ENCODE measurements at places on chromosomes 1 and 21.

GRCh38 chr1:204788470-204788869, 82.2 kb upstream of the NFASC start:
- DNase-seq, result no peak

GRCh38 chr1:198959032-198959431, 320.2 kb downstream of the PTPRC start:
- DNase-seq, result no peak

GRCh38 chr1:156662005-156662799, 15.0 kb downstream of the NES start:
- DNase-seq, result no peak

- DNase-seq, result no peak
Measured at GRCh38 chr1:43952731-43953346, 6.1 kb downstream of the IPO13 start.

DNA sequence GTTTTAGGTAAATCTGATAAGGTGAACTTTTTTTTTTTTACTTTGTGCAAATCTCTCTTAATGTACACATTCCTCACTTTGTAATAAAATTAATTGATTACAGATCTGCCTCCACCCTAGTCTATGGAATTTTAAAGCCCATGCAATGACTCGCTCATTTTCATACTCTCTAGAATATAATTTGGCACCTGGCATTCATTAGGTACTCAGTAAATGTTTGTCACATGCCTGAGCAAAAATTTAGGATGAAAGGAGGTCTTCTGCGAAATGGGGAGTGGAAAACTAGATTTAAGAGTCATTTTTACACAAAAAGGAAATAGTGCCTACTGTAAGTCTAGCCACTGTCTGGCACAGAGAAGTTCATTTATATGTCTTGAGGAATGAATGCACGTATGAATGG, 350.1 kb downstream of the DPYD start:
- no peak for DNase-seq

GRCh38 chr1:3571263-3571662, 40.0 kb downstream of the MEGF6 start:
- DNase-seq, result no peak

DNA sequence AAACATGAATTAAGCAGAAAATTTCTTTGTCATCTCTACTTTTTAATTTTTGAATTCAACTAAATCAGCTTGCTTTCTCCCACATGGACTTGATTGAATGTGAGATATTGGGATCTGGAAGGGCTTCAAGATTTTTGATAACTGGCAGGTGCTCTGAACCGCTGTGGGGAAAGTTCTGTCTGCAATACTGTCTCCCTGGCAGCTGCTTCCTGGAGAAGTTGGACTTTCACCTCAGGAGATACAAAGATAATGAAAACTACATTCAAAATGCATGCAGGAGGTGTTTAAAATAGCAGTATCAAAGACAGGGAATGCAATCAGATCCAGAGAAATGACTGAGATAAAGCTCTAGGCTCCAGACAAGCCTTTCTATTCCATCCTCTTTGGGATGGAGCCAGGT, 338.3 kb downstream of the NEGR1 start:
- no peak for DNase-seq

GRCh38 chr1:225674381-225674780, 21.5 kb upstream of the ENAH start:
- DNase-seq, result no peak

DNA sequence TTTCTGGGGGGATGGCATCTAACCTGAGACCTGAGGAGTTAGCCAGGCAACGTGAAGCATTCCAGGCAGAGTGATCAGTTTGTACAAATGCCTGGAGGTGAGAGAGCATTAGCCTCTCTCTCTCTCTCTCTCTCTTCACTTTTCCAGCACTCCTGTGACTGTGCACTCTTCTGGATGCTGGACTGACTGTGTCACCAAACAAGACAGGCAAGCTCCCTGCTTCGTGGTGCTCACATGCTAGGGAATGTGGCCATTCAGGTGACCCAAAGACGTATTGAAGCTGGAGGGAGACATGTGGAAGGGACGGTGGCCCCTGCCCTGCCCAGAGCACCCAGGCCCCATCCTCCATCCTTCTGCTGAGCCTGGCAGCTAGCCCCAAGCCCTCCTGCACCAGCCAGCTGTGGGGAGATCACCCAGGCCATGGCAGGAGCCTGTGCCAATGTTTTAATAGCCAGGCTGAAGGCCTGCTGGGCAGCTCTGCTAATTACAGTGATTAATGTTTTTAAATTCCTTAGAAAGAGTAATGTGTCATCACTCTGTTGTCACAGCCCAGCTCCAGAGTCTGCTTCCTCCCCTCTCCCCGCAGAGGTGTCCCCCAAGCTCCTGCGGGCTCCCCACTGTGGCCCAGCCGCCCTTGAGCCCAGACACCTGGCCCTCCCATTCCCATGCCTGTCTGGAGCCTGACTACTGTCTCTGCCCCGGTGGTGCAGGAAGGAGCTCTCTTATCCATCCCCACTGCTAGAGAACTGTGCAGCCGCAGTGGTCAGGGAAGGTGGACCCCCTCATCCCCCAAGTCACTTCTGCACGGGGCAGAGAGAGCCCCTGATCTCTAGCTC, 48.9 kb downstream of the UBIAD1 start:
- DNase-seq, result no peak

- no peak for DNase-seq
Measured at GRCh38 chr1:48206371-48206770, 16.1 kb upstream of the SLC5A9 start.

GRCh38 chr1:112788561-112788960, 73.4 kb upstream of the PPM1J start:
- no peak for DNase-seq

DNA sequence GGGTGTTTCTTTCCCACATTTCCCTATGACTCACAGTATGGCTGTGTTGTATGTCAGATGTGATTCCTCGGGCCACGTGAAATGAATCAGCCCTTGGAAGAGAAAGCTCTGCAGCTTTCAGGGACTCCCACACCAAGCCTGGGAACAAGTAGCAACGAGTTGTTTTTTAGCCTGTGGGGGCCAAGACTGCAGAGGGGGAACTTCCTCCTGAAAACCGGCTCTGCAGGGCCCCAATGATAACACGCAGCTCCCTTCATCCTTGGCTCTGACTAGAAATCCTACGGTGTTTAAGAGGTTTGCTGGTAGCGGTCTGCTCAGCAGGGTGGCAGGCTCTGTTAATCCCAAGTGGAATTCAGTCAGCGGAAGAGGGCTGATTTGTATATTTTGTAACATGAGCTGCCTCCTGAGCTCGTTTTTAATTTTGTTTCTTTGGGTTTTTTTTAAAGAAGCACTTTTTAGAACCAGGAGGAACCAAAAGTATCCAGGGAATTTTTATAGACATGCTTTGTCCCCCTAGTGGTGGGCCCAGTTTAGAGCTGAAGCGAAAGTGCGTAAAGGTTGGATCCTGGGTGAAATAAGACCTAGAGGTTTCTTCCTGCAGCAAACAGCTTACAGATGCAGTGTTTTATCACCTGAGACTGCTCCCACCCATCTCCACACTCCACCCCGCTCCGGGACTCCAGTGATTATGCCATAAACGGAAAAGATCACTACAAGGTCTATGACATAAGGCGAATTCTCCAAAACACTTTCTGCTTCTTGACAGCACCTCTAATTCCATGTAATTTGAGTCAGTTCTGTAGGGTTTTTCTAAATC, 48.8 kb downstream of the LAMC2 start:
- no peak for DNase-seq

DNA sequence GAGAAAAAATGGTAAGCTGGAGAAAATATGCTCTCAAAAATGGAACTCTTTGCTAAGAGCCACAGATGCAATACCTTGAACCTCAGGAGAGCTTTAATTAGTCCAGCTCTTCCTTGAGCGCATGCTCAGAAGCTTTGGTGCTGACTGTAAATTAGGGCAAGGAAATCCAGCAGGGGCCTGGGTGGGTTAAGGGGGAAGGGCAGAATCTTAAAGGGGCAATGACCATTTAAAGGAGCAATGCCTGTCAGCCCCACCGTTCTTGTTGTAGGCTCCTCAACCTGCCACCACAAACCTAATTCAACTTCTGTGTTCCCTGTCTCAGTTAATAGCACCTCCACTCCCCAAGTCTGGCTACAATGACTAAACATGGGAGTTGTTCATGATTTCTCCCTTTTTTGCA, 6.8 kb upstream of the SLC22A15 start:
- DNase-seq, result no peak

DNA sequence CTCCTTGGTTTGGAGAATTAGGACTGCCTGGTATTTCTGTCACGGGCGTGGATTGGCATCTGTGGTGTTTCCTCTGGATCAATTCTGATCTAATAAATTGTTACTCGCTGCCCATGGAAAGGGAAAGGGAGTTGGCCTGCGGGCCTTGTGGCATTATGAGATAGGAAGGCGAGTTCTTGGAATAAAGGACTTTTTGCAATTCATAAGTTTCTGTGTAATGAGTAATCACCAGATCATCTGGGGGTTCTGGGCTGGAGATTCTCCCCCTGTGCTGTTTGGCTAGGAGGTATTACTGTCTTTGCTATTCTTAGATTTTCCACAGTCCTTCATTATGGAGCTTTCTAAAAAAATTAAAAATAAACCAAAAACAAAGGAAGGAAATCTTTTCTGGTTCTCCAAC, 315.9 kb downstream of the CAMTA1 start:
- DNase-seq, result no peak

GRCh38 chr1:230977761-230978490, 735 bp downstream of the TTC13 start:
- DNase-seq, result peak; percentile 43

- DNase-seq, result peak; percentile 53
Measured at GRCh38 chr1:149917571-149918144, at the start of gene SV2A. Gene SV2A (minus strand): TSS chr1:149917844. CDS start chr1:149913840, 4,004 bp downstream.

GRCh38 chr1:5915587-5916571, 76.3 kb downstream of the NPHP4 start:
- peak; percentile 36 for DNase-seq

DNA sequence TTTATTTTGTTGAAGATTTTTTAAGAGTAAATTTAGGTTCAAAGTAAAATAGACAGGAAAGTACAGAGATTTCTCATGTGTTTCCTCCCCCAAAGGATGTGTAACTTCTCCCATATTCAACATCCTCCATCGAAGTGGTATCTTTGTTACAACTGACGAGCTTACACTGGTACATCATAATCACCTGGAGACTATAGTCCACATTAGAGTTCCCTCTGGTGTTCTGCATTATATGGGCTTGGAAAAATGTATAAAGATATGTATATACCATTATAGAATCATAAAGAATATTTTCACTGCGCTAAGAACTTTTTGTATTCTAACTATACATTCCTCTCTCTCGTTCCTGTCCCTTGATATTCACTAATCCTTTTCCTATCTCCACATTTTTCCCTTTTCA, 203.7 kb downstream of the AMY1C start:
- DNase-seq, result no peak

DNA sequence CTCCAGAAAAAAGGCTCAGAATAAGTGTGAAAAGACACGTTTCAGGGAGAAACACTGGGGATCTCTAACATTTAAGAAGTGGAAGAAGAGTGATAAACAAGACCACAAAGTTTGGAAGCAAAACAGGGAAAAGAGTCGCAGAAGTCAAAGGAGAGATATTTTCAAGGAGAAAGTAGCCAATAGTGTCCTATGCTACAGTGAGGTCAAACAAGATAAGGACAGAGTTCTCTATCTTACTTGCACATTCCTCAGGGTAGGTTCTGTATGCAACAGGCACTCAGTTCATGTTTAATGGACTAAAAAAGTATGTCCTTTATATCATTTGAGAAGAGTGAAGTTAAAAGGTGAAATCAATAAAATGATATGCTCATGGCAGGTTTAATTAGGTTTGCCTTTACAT, 13.8 kb upstream of the EDEM3 start:
- DNase-seq, result no peak

DNA sequence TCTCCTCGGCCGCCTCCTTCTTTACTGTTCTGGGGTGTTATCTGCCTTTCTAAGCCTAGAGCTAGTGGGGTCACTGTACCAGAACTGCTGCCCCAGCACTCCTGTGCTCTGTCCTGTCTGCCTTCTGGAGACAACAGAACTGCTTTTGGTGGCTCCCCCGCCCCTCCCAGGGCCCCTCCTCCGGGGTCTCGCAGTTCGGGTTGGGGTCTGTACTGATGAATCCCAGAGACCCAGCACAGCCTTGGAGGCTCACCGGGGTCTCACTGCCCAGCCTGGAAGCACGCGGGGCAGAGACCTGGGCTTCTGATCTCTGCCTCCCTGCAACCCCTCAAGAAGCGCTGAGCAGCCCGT, 3.2 kb upstream of the PLEKHA6 start:
- DNase-seq, result no peak

GRCh38 chr1:25754470-25755181, 45.4 kb upstream of the SELENON start:
- no peak for DNase-seq

GRCh38 chr1:50812346-50812745, 147.7 kb downstream of the FAF1 start:
- DNase-seq, result no peak

DNA sequence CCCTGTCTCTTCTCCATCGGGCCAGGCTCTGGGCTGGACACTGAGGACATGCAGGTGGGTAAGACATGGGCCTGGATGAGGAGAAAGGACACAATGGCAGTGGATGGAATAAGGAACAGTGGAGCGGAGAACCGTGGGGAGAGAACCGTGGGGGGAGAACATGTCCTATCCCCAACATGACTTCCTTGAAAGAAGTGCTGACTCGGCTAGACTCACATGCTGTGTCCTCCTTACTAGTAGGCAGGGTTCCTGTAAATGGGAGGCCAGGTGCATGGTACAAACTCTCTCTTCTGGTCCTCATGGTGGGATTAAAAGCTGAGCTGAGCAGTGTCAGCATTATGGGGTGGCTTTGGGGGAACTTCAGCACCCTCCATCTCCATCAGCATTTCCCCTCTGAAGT, 137.4 kb upstream of the CSF3R start:
- DNase-seq, result no peak

- DNase-seq, result no peak
Measured at GRCh38 chr1:1345860-1346500, 3.2 kb downstream of the DVL1 start.

DNA sequence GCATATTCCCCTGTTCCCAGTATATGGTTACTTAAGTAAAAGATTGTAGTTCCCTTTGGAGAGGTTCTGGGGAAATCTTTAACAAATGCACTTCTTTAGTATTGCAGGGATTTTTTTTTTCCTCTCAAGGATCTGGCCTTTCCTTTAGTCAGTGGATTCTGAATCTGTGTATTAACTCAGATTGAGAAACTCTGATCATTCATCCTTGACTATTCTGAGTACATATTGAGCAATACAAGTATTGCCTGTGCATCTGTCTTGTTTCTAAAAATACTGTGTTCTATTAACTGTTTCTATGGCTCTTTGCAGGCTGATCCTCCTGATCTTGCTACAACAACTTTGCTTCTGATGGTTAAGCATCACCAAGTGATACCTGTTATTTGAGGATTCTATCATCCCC, 67.8 kb upstream of the FGGY start:
- no peak for DNase-seq

DNA sequence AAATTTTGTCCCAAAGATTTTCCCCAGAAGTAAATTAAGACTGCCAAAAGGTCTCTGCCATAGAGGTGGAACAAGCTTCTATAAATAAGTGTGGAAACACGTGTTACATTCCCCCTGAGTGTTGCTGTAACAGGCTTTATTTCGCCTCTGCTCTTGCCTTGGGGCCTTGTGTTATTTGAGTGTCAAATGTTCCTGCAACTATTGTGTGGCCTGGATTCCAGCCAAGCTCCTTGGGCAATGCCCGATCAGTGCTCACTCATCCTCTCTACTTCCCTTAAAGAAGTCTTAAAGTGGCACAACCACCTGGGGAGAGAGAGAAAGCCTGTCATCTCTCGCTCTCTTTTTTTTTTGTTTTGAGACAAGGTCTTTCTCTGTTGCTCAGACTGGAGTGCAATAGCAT, 156.7 kb downstream of the NR5A2 start:
- no peak for DNase-seq

- DNase-seq, result no peak
Measured at GRCh38 chr1:54246116-54246721, 46.3 kb downstream of the MRPL37 start.
